ENCODE measurements at places on chromosomes 2 and 18.

DNA sequence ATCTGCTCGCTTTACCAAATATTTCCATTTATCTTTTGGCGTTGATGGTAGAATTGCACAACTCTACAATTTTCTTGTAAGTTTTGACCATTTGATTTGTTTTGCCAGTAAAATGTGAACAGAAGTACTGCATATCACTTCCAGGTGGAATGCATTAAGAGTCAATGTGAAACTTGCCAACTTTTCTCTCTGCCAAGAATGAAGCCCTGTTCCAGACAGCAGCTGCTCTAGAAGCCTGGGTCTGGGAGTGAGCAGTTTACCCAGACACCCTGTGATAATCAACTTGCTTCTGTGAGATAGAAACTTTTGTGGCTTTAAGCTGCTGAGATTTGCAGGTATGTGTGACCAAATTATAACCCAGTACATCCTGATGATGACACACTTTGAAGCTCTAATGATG, 115.9 kb upstream of the SYT4 start:
- no peak for DNase-seq

GRCh38 chr18:52747869-52748268, 407.9 kb downstream of the DCC start:
- DNase-seq: no peak

DNA sequence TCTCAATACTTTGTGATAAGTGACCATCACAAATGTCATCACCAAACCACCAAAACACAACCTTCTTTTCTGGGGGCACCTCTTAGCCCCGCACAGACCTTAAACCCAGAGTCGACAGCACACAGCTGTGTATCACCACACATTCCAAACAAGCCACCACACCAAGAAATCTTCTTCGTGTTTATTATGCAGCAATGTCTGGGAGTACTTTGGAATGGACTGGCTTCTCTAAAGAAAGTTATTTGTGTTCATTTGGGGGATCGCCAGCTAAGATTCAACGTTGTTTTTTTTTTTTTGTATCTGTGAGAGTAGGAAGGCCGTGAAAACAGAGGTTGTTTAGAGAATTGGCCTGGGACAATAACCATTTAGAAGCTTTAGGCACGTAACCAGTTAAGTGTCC, 1.1 kb upstream of the MTA3 start:
- DNase-seq: no peak

DNA sequence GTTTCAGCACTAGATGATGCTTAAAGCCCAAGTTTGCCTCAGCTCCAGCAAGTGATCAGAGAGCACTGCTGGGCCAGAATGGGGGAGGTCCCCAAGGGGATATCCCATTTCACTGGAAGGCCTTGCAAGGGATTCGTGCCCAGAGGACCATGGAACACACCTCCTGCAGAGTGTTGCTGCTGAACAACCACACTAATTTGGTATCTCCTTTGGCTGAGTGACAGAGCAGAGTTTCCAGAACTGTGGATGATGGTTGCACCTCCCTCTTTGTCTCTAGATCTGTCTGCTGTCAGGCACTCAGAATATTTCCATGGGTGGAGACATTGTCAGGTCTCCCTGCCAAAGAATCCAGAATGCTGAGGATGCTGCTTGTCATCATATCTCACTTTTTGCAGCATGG, 484.8 kb upstream of the NETO1 start:
- DNase-seq: no peak

DNA sequence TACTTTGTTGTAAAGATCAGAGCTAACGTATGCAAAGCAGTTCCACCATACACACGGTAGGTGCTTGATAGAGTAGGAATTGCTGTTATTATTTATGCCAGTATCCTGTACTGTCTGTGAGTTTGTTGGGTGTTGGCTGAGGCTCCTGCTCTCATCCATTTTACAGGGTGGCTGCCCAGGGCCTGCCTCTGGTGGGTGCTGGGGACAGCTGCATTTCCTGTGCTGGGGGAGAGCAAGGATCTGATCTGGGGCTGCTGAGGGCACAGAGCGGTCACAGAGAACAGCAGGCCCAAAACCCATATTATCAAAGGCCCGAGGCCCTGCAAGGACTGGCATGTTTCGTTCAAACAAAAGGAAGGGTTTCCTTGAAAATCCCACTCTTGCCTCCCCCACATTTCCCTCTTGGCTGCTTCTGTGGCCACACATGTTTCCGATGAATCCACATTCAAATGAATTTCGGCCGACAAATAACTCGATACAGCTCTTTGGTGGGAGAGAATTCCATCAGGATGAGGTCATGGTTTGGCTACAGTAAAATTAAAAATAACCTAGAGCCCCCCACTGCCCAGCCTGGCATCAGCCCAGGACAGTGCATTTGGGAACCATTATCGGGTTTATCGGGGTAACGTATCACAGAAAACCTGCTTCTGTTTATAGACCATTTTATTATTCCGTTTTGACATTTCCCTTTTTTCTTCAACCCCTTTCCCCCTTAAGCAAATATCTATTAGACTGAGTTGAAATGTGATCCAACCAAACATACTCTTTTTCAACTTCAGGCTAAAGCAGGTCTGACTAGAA, 143.4 kb downstream of the CYRIA start:
- DNase-seq: no peak

DNA sequence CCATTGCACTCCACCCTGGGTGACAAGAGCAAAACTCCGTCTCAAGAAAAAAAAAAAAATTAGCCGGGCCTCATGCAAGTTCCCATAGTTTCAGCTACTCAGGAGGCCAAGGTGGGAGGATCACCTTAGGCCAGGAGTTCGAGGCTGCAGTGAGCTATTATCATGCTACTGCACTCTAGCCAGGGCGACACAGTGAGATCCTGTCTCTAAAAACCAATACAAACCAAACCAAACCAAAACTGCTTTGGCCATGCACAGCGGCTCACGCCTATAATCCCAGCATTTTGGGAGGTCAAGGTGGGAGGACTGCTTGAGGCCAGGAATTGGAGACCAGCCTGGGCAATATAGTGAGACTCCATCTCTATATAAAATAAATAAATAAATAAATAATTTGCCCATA, 19.1 kb downstream of the NIFK start:
- DNase-seq: no peak

DNA sequence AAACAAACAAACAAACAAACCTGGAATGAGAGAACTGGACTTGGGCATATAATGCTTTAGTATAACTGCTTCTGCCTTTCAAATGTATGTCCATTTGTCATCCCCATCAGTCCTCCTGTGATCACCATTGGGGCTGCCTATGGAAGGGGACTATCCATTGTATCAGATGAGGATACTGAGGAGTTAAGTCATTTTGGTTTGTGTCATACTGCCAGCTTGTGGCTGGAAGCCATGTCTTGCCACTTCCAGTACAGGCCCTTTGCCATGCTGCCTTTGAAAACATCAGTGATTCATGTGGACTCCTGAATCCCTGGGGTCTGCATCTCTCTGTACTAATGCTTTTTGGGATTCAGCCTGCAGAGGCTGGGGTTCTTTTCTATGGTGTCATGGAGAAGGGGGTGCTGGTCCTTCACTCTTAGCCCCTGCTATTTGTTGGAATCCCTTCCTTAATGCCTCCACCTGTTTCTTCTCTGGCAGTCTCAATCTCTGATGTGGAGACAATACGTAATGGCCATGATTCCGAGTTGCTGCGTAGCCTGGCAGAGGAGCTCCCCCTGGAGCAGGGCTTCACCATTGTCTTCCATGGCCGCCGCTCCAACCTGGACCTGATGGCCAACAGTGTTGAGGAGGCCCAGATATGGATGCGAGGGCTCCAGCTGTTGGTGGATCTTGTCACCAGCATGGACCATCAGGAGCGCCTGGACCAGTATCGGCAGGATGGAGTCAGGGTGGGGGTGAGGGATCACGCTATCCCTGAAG, 10.6 kb downstream of the PLCD4 start:
- DNase-seq: no peak

DNA sequence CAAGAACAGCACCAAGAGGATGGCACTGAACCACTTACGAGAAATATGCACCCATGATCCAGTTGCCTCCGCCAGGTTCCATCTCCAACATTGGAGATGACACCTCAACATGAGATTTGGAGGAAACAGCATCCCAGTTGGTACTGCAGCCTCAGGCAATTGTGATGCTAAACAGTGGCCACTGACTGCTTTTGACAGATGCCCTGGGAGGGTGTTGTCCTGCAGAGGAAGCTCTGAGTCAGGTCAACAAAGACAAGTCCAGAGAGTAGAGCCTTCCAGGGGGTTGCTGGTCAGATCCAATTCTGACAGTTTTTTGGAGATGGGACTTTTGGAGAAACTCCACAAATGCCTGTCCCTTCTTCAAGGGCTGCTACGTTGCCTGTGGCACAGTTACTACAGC, 82.4 kb downstream of the SNTG2 start:
- no peak for DNase-seq

DNA sequence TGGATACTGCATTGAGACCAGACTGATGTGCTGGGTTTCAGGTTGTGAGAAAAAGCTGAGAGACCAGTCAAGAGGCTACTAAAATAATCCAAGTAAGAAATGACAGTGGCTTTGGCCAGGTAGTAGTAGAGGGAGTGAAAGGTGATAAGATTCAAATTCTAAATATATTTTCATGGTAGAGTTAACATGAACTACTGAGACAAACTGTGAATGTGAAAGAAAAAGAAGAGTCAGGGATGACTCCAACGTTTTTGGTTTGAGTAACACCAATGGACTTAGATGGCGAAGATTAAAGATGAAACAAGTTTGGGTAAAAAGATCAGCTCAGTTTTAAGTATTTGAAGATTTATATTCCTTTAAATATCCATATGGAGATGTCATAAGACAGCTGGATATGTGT, 209.4 kb downstream of the ZEB2 start:
- no peak for DNase-seq

- no peak for DNase-seq
Measured at GRCh38 chr2:37683921-37684780, 12.7 kb upstream of the CDC42EP3 start.

GRCh38 chr2:63057249-63058143, 6.9 kb downstream of the OTX1 start:
- no peak for DNase-seq

DNA sequence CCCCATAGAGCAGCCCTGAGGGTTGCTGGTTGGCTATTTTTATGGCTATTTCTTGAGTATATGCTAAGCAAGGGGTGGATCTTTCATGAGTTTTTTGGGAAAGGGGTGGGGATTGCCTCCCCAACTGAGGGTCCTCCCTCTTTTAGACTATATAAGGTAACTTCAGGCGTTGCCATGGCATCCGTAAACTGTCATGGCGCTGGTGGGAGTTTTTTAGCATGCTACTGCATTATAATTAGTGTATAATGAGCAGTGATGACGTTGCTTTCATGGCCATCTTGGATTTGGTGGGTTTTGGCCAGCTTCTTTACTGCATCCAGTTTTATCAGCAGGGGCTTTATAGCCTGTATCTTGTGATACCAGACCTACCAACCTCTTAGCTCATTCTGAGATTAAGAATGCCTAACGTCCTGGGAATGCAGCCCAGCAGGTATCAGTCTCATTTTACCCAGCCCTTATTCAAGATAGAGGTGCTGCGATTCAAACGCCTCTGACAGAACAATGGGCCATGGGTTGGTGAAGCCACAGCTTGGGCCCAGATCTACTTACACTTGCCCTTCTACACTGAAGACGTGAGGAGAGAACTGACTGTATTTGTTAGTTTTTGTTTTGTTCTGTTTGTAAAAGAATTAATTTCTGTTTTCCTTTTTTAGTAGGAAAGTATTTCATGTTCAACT, 53.8 kb upstream of the TMEM163 start:
- DNase-seq: no peak

- peak; percentile 85 for DNase-seq
Measured at GRCh38 chr2:85504778-85505261, 34.1 kb upstream of the MAT2A start.

DNA sequence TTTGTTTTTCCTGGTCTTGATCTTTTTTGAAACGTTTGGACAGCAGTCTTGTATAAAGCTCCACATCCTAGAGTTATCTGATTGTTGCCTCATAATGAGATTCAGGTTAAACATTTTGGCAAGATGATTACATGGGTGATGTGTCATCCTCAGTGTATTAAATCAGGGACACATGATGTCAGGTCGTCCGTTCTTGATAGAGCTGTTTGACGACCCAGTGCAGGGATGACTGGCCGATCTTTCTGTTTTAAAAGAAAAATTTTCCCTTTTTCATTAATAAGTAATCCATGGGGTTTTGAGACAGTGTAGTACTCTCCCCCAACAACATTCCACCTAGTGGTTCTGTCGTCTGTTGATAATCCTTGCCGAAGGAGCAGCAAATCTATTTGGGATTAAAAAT, 44.5 kb upstream of the SERPINB2 start:
- no peak for DNase-seq

- DNase-seq: no peak
Measured at GRCh38 chr2:141899740-141900139, 231.1 kb downstream of the LRP1B start.

DNA sequence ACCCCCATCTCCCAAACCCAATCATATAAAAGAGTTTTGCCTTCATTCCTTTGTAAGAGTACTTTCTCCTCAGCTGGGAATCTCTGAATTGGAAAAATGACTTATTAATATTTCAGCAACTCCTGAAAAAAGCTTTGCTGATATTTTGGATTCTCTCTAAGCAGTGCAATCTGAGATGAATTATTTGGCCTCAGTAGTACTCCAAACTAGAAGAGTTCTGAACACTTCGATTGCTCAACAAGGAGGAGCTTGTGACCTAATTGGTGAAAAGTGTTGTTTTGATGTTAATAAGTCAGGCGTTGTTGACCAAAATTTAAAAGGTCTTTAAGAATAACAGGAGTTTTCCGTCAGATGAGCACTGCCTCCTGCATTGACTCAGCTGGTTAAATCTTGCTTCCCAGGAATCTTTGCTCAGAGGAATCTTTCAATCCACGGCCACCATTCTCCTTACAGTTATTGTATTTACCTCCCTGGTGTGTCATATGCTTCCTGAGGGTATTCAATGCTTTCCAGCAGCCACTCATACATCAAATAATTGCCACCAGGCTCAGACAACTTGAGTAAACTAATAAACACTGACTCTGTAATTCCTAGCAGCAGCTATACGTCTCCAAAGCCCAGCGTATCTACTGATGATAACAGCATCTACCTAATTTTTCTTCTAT, 24.5 kb upstream of the LIPG start:
- DNase-seq: no peak

GRCh38 chr18:2508155-2508554, 63.1 kb downstream of the METTL4 start:
- no peak for DNase-seq

Data from adrenal gland (tissue), 19 donors.